ENCODE measurements at places on chromosomes 7 and 10.

- no peak overlapping the region for H3K4me3 ChIP-seq
- no peak for DNase-seq
- no peak overlapping the region for H3K27ac ChIP-seq
- H3K27me3 ChIP-seq = peaks cover 5% of the 10 kb centered on the region
- H3K4me1 ChIP-seq = no peaks in the 10 kb centered on the region
Observed at GRCh38 chr7:46072722-46073121, 151.7 kb upstream of the IGFBP3 start.

- H3K36me3 ChIP-seq = no peaks in the 10 kb centered on the region
- peaks cover 41% of the 10 kb centered on the region for H3K27me3 ChIP-seq
- H3K4me3 ChIP-seq = no peak overlapping the region
- no peak for DNase-seq
- H3K27ac ChIP-seq = no peak overlapping the region
Observed at GRCh38 chr7:20795881-20796280, 9.2 kb upstream of the SP8 start.

GRCh38 chr10:64394744-64395143 is 873.5 kb downstream of the REEP3 start:
- H3K4me3 ChIP-seq = no peak overlapping the region
- DNase-seq = no peak
- no peaks in the 10 kb centered on the region for H3K4me1 ChIP-seq
- H3K27me3 ChIP-seq = no peaks in the 10 kb centered on the region

- peaks cover 7% of the 10 kb centered on the region for H3K4me1 ChIP-seq
- no peak for DNase-seq
- H3K36me3 ChIP-seq = peaks cover 43% of the 10 kb centered on the region
- H3K27ac ChIP-seq = no peak overlapping the region
- no peak overlapping the region for H3K4me3 ChIP-seq
Observed at GRCh38 chr7:66571568-66571967, 57.1 kb upstream of the KCTD7 start.

DNA sequence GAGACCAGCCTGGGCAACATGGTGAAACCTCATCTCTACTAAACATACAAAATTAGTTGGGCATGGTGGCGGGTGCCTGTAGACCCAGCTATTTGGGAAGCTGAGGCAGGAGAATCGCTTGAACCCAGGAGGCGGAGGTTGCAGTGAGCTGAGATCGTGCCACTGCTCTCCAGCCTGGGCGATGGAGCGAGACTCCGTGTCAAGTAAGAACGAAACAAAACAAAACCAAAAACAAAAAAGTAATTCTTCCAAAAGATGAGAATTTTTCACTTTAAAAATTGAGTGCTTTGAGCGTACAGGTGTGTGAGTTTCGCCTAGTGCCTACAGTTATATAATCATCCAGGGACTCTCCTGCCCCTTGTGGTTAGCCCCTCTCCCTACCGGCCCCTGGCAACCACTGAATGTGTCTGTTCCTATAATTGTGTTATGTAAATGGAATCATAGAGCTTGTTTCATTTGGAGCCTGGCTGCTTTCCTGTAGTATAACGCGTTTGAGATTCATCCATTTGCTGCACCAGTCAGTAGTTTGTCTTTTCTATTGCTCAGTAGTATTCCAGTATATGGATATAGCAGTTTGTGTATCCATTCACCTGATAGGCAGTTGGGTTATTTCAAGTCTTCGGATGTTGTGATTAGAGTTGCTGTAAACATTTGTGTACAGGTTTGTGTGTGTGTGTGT is 80.0 kb downstream of the RBM33 start:
- no peak for DNase-seq
- peak overlapping the region; percentile 70 for H3K4me3 ChIP-seq
- H3K4me1 ChIP-seq = peaks cover 31% of the 10 kb centered on the region
- no peaks in the 10 kb centered on the region for H3K27me3 ChIP-seq
- peaks cover 41% of the 10 kb centered on the region for H3K36me3 ChIP-seq

DNA sequence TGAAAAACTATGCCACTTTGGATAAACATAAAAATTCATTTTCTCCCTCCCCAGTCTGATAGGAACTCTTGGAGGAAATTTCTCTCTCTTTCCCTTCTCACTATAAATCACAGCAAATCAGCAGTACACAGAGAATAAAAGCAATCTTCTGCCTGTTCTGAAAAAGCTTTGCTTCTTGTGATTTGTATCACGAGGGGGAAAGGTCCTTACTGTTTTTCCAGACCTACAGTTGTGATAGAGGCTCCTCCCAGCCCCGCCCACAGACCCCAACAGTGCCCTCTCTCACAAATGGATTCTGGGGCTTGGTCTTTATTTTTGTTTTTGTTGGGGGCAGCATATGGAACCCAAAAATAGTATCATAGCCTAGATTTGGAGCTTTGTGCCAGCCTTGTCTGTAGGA is 12.2 kb downstream of the FOXK1 start:
- H3K36me3 ChIP-seq = peaks cover 10% of the 10 kb centered on the region
- DNase-seq = no peak
- no peaks in the 10 kb centered on the region for H3K27me3 ChIP-seq
- H3K27ac ChIP-seq = no peak overlapping the region

DNA sequence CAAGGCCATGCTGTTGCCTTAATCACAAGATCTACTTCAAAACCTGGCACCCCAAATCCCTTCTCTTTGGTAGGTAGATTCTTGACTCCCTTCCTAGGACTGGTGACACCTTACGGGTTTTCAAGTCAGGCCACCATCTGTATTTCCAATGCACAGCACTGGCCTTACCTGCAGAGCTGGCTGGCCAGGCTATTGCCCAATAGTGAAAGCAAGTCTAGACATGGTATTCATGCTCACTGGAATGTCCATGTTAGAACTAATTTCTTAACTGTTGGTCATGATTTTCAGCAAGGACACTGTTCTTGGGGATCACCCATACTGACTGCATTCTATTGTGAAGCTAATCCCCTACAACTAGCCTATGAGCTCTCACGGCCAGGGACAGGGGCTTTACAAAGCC is 313.1 kb upstream of the RNF32 start:
- no peak overlapping the region for H3K27ac ChIP-seq
- H3K4me3 ChIP-seq = no peak overlapping the region
- no peaks in the 10 kb centered on the region for H3K36me3 ChIP-seq
- H3K4me1 ChIP-seq = no peaks in the 10 kb centered on the region
- no peak for DNase-seq
- H3K27me3 ChIP-seq = no peaks in the 10 kb centered on the region

- no peak overlapping the region for H3K27ac ChIP-seq
- no peak for DNase-seq
- no peaks in the 10 kb centered on the region for H3K36me3 ChIP-seq
Observed at GRCh38 chr10:116254422-116255155, 18.4 kb downstream of the GFRA1 start.

- no peak for DNase-seq
- H3K36me3 ChIP-seq = no peaks in the 10 kb centered on the region
- H3K4me3 ChIP-seq = no peak overlapping the region
- H3K27ac ChIP-seq = no peak overlapping the region
- peaks cover 26% of the 10 kb centered on the region for H3K27me3 ChIP-seq
Observed at GRCh38 chr10:126153711-126154628, 234.3 kb downstream of the ADAM12 start.

DNA sequence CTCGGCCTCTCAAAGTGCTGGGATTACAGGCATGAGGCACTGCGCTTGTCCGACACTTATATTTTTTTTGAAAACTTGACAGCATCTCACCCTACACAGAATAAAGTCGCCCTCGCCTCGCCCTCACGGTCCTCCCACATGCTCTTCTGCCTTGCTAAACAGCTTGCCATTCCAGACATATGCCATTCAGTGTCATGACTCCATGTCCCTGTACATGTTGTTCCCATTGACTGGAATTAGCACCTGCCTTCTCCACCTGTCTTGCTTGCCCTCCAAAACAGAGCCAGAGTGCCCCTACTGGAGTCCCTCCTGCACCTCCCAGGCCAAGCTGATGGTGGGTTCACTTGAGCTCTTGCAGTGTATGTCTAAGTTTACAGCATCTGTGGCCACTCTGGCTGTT is 6.2 kb downstream of the NIPSNAP2 start:
- peaks cover 10% of the 10 kb centered on the region for H3K36me3 ChIP-seq
- no peak for DNase-seq
- no peaks in the 10 kb centered on the region for H3K27me3 ChIP-seq

DNA sequence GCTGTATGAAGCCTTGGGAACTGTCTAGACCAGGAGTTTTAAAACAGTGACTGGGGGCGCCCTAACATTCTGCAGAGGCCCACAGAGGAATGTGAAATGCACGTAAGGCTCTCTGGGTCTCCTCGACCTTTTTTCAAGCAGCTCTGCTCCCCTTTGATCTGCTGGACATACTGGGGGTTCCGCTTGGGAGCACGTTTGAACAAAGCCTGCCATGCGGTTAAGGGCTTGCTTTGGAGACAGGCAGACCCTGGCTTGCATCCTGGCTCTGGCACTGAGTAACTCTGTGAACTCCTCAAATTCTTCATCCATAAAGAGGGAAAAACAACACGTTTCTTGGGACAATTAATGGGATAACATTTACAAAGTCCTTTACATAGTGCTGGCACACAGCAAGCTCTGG is 7.8 kb downstream of the BEND7 start:
- H3K36me3 ChIP-seq = no peaks in the 10 kb centered on the region
- DNase-seq = no peak
- no peaks in the 10 kb centered on the region for H3K4me1 ChIP-seq
- H3K27ac ChIP-seq = no peak overlapping the region
- H3K4me3 ChIP-seq = no peak overlapping the region
- peaks cover 46% of the 10 kb centered on the region for H3K27me3 ChIP-seq

- H3K36me3 ChIP-seq = no peaks in the 10 kb centered on the region
- no peak for DNase-seq
- peaks cover 10% of the 10 kb centered on the region for H3K27me3 ChIP-seq
- H3K4me3 ChIP-seq = no peak overlapping the region
- H3K27ac ChIP-seq = no peak overlapping the region
Observed at GRCh38 chr10:49040601-49041000, 74.7 kb downstream of the VSTM4 start.

DNA sequence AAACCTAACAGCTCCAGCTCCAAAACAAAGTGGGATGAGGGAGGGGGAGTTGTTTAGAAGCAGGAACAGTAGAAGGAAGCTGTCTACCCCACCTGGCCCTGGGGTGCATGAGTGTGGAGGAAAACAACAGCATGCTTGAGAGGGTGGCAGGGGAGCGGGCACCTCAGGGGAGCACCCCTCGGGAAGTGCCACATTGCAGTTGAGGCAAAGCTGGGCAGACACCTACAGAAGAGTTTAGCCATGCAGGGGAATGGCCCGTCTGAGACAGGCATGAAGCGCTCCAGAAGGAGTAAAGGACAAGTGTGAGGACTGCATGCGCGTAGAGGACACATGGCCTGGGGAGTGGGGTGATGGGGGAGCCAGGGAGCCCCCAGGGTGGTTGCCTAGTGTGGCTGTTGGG is 18.1 kb downstream of the CHAT start:
- H3K4me3 ChIP-seq = no peak overlapping the region
- no peaks in the 10 kb centered on the region for H3K27me3 ChIP-seq
- no peaks in the 10 kb centered on the region for H3K36me3 ChIP-seq
- no peak for DNase-seq

GRCh38 chr7:73740771-73741170 is 2.2 kb upstream of the ABHD11 start:
- no peak overlapping the region for H3K4me3 ChIP-seq
- peaks cover 5% of the 10 kb centered on the region for H3K36me3 ChIP-seq
- H3K27me3 ChIP-seq = no peaks in the 10 kb centered on the region
- no peak for DNase-seq

DNA sequence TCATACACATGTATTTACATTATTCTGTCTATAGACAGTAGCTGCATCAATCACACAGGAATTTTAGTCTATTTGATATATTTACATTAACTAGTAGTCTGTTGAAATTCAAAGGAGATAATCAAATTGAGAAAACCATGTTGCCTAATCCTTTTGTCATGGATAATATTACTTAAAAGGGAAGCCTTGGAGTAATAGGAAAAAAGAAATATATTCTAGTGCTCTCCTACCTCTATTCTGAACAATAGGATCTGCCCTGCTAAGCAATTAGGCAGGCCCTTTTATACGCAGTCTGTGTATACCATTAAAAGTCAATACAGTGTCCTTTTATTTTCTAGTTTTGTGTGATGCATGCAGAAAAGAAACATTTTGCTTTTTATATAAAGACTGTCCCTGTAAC is 24.5 kb downstream of the UMAD1 start:
- H3K4me1 ChIP-seq = peaks cover 19% of the 10 kb centered on the region
- H3K27ac ChIP-seq = no peak overlapping the region
- no peak overlapping the region for H3K4me3 ChIP-seq
- H3K27me3 ChIP-seq = no peaks in the 10 kb centered on the region

GRCh38 chr7:91181949-91182348 is 82.3 kb upstream of the FZD1 start:
- H3K27me3 ChIP-seq = no peaks in the 10 kb centered on the region
- no peak overlapping the region for H3K4me3 ChIP-seq
- H3K4me1 ChIP-seq = peaks cover 17% of the 10 kb centered on the region
- DNase-seq = no peak
- no peak overlapping the region for H3K27ac ChIP-seq

DNA sequence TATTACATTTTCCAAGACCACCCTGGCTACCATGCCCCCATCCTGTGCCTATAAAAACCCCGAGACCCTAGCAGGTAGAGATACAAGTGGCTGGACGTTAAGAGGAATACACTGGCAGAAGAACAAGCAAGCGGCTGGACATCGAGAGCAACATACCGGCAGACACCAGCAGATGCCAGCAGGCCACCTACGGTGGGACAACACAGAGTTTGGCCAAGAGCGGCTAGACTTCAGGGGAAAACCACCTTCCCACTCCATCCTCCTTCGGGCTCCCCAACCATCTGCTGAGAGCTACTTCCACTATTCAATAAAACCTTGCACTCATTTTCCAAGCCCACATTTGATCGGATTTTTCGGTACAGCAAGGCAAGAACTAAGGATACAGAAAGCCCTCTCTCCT is 70.3 kb downstream of the ORC5 start:
- H3K27me3 ChIP-seq = no peaks in the 10 kb centered on the region
- no peaks in the 10 kb centered on the region for H3K4me1 ChIP-seq
- H3K4me3 ChIP-seq = no peak overlapping the region
- no peak for DNase-seq
- H3K27ac ChIP-seq = no peak overlapping the region

Measured in stimulated activated naive B cell treated with anti-CD40 and anti-IgM and Interleukin-4, amounts not matched to agents 10 μg/mL and 1 μg/mL and 100 μg/mL, for 72 hours (primary cell).